Dermis lymphatic vessel endothelial cell (primary cell): ENCODE measurements at places on chromosomes 1 and 21. TPM values are rescaled to one million over a fixed set of nuclear protein-coding genes. Genes with fewer than 3 reads are reported as not detected.

The LAMB3 gene
- 0.09 and 0.33 TPM in 2 replicates for total RNA-seq

The SYDE2 gene
- total RNA-seq: 3.3 and 4.1 TPM in 2 replicates

The ANKRD65 gene
- total RNA-seq: 0.11 and 0.34 TPM in 2 replicates

The CRNN gene
- total RNA-seq: not detected in 2 replicates

The RAP1GAP gene
- total RNA-seq: under 0.01 TPM in 2 replicates

The C1orf141 gene
- not detected in 2 replicates for total RNA-seq

The PRAMEF5 gene
- total RNA-seq: not detected in 2 replicates

The OR6N1 gene
- not detected in 2 replicates for total RNA-seq

The F13B gene
- total RNA-seq: not detected in 2 replicates

The UFC1 gene
- 154 and 165 TPM in 2 replicates for total RNA-seq

The TRIM45 gene
- total RNA-seq: 0.98 and 1.3 TPM in 2 replicates

The ESPN gene
- total RNA-seq: 0.22 and 0.69 TPM in 2 replicates

The RGS2 gene
- total RNA-seq: 4.7 and 4.8 TPM in 2 replicates

The GJA9 gene
- total RNA-seq: not detected in 2 replicates

The ABCG1 gene
- 147 and 186 TPM in 2 replicates for total RNA-seq

The SPOCD1 gene
- 0.86 and 2.1 TPM in 2 replicates for total RNA-seq

The FCRL3 gene
- total RNA-seq: not detected in 2 replicates

The UBXN10 gene
- under 0.01 TPM in 1 of 2 replicates, not detected in the other for total RNA-seq

The PRKAA2 gene
- 1.5 and 2.9 TPM in 2 replicates for total RNA-seq

The DENND1B gene
- total RNA-seq: 4.4 and 4.9 TPM in 2 replicates

The INSRR gene
- not detected in 2 replicates for total RNA-seq

The IFI44L gene
- 0.11 TPM in 1 of 2 replicates, not detected in the other for total RNA-seq

The CD48 gene
- total RNA-seq: not detected in 2 replicates

The ADAMTSL4 gene
- total RNA-seq: 0.11 and 0.34 TPM in 2 replicates

The FMO4 gene
- 0.76 and 2.0 TPM in 2 replicates for total RNA-seq

The LAMC1 gene
- total RNA-seq: 312 and 409 TPM in 2 replicates

The ADAM15 gene
- 97.1 and 129 TPM in 2 replicates for total RNA-seq

The LMX1A gene
- total RNA-seq: not detected in 2 replicates

The NCF2 gene
- total RNA-seq: under 0.01 TPM in 1 of 2 replicates, not detected in the other

The PLPPR5 gene
- not detected in 2 replicates for total RNA-seq

The TNFRSF1B gene
- total RNA-seq: 5.4 and 23.7 TPM in 2 replicates

The RYR2 gene
- total RNA-seq: 0.22 and 0.95 TPM in 2 replicates

The RNF186 gene
- total RNA-seq: not detected in 2 replicates

The CFAP107 gene
- total RNA-seq: under 0.01 TPM in 1 of 2 replicates, not detected in the other

The GBP6 gene
- total RNA-seq: not detected in 2 replicates

The COL11A1 gene
- 0.33 TPM in 1 of 2 replicates, not detected in the other for total RNA-seq

The TMEM9 gene
- 51.9 and 58.8 TPM in 2 replicates for total RNA-seq

The ARHGEF16 gene
- total RNA-seq: 0.17 and 0.33 TPM in 2 replicates

The C8A gene
- total RNA-seq: not detected in 2 replicates

The CASZ1 gene
- 2.7 and 3.2 TPM in 2 replicates for total RNA-seq

The CNR2 gene
- total RNA-seq: not detected in 2 replicates

The LHX4 gene
- not detected in 2 replicates for total RNA-seq

The LAX1 gene
- under 0.01 TPM in 1 of 2 replicates, not detected in the other for total RNA-seq
